Small intestine (tissue), 16 donors: ENCODE measurements at places on chromosomes 3 and 15.

- H3K4me3 ChIP-seq: no peak overlapping the region
- H3K27me3 ChIP-seq: no peaks in the 10 kb centered on the region
- H3K36me3 ChIP-seq: no peaks in the 10 kb centered on the region
- DNase-seq: no peak
Measured at GRCh38 chr3:12766541-12766940, 7.5 kb upstream of the TMEM40 start.

GRCh38 chr3:13141991-13142412 lies 68.8 kb upstream of the IQSEC1 start:
- no peaks in the 10 kb centered on the region for H3K4me1 ChIP-seq
- H3K27ac ChIP-seq: no peak overlapping the region
- no peaks in the 10 kb centered on the region for H3K36me3 ChIP-seq
- DNase-seq: peak; percentile 41
- H3K27me3 ChIP-seq: no peaks in the 10 kb centered on the region

GRCh38 chr15:51390966-51391422 lies 49.5 kb downstream of the GLDN start:
- H3K4me1 ChIP-seq: no peaks in the 10 kb centered on the region
- H3K36me3 ChIP-seq: no peaks in the 10 kb centered on the region
- no peak for DNase-seq
- H3K27ac ChIP-seq: no peak overlapping the region
- H3K4me3 ChIP-seq: no peak overlapping the region

DNA sequence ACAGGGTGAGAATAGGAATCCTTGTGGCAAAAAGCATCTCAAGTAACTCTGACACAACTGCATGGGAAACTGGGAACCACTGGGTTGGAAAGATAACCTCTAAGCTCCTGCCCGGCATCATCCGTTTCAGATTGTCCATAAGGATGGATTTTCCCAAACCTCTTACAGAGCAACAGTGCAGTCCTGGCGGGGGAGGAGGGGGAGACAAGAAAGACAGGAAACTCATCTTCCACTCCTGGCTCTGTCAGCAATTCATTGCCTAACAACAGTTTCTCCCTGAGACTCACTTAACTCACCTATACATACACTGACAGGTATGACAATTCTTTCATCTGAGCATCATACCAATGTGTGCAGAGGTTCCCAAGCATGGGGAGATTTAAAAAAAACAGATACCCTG lies 279.0 kb downstream of the RPLP1 start:
- no peaks in the 10 kb centered on the region for H3K36me3 ChIP-seq
- H3K27ac ChIP-seq: no peak overlapping the region
- DNase-seq: no peak
- no peak overlapping the region for H3K4me3 ChIP-seq
